OCI-M1 (cell line): ENCODE measurements at places on chromosomes 6 and 20.

GRCh38 chr6:15549371-15549770 lies 113.5 kb downstream of the DTNBP1 start:
- DNase-seq: no peak

DNA sequence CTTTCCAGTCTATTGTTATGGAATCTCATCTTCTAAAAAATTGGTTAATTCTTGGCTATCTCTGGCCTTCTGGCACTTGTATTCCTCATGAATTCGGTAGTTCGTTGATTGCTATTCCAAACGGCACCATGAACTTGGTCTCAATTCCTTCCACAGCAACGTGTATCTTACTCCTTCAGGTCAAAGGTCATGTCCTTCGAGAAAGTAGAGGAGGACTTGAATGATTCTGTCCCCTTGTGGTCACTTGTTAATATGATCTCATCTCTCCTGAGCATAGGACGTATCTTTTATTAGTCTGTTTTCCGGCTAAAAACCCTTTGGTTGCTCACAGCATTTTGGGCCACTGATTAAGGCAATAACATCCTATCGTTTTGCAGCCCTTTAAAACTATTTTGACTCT lies 9.4 kb downstream of the TLDC2 start:
- DNase-seq: peak; percentile 7

- no peak for DNase-seq
Observed at GRCh38 chr6:145339089-145339488, 396.2 kb downstream of the EPM2A start.

GRCh38 chr6:29507319-29507718 lies 19.6 kb upstream of the MAS1L start:
- no peak for DNase-seq

GRCh38 chr6:13180538-13180937 lies 147.8 kb downstream of the TBC1D7 start:
- no peak for DNase-seq

DNA sequence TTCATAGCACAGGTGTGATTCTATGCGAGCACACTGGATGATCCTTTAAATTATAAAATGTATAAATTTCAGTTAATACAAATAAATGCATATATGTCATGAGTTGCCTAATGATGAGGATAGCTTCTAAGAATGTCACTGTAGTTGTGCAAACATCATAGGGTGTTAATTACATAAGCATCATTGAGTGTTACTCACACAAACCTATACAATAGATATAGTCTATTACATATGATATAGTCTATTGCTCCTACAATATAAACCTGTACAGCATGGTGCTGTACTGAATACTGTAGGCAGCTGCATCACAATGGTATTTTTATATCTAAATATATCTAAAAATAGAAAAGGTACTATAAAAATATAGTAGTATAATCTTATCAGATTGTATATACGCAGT lies 159.0 kb downstream of the PTPRK start:
- no peak for DNase-seq

- no peak for DNase-seq
Observed at GRCh38 chr6:146316175-146316495, 227.5 kb upstream of the RAB32 start.

- DNase-seq: no peak
Observed at GRCh38 chr6:82025271-82025670, 222.3 kb downstream of the IBTK start.

DNA sequence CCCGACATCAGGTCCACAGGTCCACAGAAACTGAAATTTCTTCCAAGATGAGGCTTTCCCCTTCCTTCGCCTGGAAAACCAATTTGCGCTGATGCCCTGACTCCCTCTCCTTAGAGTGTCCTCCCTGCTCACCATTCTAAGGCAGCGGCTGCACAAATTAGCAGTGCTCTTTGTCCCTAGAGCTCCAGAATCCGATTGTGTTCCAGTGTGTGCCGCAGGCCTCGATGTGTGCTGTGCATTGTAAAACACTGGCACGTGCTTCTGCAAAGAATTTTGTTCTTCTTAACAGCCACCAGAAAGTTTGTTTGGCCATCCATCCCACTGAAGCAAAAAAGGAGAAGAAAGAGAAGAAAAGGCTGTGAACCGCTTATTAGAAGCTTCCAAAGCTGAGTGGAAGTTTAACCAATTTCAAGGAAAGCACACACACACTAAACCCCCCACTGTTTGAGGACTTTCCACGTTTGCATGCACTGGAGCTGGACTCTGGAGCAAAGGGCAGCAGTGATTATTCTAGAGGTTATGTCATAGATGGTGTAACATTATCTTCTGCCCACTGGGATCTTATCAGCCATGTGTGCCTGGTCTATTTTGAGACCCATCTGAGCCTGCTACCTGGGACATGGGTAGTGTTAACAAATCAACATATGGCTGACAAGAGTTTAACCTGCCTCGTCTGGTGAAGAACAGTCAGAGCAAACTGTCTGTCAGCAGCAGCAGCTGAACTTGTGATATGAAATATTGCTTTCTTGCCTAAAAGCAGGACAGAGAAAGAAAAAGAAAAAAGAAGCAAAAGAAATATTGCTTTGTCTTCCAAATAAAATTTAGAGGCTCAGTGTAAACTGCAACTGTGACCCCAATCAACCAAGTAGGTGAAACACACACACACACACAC lies 64.9 kb upstream of the RREB1 start:
- peak; percentile 24 for DNase-seq

GRCh38 chr6:80502871-80503270 lies 396.4 kb downstream of the BCKDHB start:
- no peak for DNase-seq

- no peak for DNase-seq
Observed at GRCh38 chr6:38985839-38986238, 62.7 kb upstream of the GLP1R start.

DNA sequence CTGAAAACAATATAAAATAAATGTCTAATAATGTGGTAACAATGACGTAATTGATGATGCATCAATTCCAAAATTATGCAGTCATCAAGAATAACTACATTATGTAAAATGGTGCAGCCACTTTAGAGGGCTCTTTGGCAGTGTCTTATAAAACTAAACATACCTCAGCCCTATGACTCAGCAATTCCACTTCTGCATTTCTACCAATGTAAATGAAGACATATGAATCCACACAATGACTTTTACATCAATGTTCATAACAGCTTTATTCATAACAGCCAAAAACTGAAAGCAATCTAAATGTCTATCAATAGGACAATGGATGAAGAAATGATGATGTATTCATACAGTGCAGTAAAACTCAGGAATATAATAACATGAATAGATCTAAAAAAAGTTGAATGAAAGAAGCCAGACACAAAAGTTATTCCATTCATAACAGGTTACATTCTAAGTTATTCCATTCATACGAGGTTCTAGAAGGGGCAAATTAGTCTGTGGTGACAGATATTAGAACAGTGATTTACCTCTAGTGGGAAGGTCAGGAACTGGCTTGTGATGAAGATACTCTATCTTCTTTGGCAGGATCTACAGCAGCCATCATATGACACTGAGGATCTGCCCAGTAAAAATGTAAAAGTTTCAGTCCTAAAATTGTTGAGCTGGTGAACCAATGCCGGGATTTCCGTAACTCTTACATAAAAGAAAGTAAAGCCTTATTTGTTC lies 396.1 kb downstream of the PLCB1 start:
- peak; percentile 89 for DNase-seq

GRCh38 chr6:12878741-12879140 lies 162.2 kb downstream of the PHACTR1 start:
- DNase-seq: no peak

GRCh38 chr20:59564943-59565342 lies 39.4 kb upstream of the PHACTR3 start:
- DNase-seq: no peak

GRCh38 chr6:88008831-88009231 lies 38.8 kb upstream of the SPACA1 start:
- DNase-seq: no peak

DNA sequence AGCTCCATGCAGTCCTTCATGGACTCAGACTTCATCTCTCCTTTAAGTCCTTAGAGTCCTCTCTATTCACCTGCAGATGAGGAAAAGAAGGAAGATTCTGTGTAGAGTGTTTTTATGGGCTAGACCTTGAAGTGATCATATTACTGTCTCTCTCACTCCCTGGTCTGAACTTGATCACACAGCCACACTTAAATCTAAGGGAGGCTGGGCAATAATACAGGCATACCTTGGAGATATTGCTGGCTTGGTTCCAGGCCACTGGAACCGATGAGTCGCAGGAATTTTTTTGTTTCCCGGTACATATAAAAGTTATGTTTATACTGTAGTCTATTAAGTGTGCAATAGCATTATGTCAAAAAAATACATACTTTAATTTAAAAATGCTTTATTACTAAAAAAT lies 59.2 kb upstream of the FOXO3 start:
- no peak for DNase-seq

- DNase-seq: no peak
Observed at GRCh38 chr6:33434961-33435360, 15.1 kb downstream of the SYNGAP1 start.

- no peak for DNase-seq
Observed at GRCh38 chr6:117559299-117559698, 43.0 kb downstream of the GOPC start.

DNA sequence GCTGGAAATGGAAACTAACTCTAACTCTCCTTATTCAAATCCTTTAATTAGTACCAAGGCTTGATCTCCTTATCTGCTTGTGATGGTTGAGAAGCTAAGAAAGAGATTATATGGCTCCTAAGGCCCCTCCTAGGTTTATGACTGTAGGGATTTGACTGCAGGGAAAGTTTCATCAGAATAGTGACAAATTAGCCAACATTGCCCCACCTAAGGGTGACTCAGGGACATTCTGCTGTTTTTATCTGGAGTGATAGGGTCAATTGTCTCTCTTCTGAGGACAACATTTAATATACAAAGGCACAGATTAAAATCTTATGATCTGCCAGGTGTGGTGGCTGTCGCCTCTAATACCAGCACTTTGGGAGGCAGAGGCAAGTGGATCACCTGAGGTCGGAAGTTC lies 138.1 kb upstream of the MARCKS start:
- DNase-seq: peak; percentile 43

- peak; percentile 45 for DNase-seq
Observed at GRCh38 chr6:159961528-159961927, 7.4 kb upstream of the IGF2R start.

- no peak for DNase-seq
Observed at GRCh38 chr6:169014211-169015197, 239.1 kb downstream of the THBS2 start.

DNA sequence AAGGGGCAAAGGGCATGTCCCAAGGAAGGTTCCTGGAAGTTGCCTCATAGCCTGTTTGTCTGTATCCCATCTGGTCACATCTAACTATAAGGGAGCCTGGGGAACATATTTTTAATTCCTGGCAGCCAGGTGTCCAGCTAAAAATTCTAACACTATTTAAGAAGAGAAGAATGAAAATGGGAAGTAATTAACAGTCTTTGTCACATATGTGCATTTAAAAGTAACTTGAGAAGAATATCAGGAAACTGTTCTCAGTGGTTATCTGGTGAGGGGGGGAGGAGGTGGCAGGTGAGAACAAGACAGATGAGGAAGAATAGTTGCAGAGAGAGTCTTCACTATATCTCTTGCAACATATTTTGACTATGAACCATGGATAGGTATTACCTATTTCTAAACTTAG lies 75.5 kb upstream of the ELOVL5 start:
- no peak for DNase-seq

DNA sequence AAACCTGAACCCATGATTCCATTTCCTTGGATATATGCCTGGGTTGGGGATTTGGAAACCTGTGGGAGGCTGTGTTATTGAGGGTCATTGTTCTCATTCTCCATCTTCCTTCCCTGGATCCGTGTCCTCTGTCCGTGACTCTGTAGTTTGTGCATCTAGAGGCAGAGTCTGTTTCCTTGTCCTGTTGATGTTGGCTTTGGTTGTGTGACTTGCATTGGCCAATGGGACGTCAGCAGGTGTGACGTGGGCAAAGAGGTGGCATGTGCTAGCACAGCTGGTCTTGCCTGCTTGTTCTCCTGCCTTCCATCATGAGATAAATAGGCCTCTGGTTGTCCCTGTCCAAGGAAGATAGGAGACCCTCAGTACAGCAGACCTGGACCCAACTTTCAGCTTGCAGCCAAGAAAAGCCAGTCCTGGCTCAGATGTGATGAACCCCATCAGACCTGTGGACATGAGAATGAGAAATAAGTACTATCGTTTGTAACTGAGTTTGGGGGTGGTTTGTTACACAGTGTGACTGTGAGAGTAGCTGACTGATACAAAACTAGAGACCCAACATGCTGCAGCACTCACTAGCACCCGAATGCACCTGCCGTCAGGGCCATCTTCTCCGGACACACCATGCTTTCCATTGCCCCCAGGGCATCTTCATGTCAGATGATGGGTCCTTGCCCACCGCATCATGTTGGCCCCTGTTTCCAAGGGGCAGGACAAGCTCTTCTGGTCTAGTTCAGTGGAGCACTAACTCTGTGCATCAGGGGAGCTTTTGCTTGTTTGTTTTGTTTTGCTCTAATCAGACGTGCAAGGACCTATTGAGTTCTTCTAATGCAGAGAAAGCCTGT lies 195.3 kb upstream of the SULF2 start:
- DNase-seq: no peak

GRCh38 chr20:43839793-43840199 lies 74.9 kb upstream of the TOX2 start:
- DNase-seq: no peak

DNA sequence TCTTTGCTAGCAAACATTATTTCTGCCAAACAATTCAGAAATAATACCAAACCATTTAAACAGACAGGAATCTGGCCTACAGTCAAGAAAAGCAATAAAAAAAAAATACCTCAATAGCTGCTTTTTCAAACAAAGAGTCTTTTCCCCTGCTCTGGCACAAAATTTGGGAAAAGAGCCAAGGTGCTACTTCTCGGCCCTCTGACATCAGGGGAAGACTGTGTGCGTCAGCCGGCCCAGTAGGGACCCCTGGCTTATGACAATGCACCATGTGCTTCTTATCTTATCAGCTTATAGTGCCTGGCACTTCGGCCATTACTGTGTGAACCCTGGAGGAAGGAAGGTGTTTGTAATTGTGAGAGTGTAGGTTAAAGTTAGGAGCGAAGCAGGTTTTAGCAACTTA lies 89.4 kb downstream of the PDE10A start:
- no peak for DNase-seq

GRCh38 chr6:164756723-164757122 lies 552.7 kb downstream of the C6orf118 start:
- DNase-seq: no peak

- DNase-seq: no peak
Observed at GRCh38 chr6:136613477-136613876, 63.3 kb upstream of the MAP7 start.

DNA sequence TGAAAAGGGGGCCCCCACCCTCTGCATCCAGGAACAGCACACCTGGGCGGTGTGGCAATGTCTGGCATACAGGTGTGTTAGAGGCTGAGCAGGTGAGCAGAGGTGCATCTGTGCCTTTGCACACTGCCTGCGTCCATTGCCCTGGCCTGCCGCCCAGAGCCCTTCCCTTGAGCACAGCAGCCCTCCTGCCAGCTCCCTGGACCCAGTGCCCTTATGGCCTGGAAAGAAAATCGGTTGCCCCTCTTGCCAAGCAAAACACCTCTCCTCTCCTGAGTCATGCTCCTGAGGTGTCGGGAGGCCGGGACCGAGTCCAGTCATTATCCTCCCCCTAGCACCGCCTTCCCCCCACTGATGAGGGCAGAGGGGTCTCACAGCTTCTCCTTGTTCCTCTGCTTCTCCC lies 259.9 kb downstream of the SMOC2 start:
- no peak for DNase-seq
